Right lung (tissue), 10 donors: ENCODE measurements at places on chromosomes 11 and 22. TPM values are rescaled to one million over a fixed set of nuclear protein-coding genes. Genes with fewer than 3 reads are reported as not detected.

The ST14 gene
- 31.2 TPM for polyA plus RNA-seq

The CEP126 gene
- polyA plus RNA-seq = 14.3 TPM

The IL17REL gene
- polyA plus RNA-seq = 0.08 TPM

The TSSK2 gene
- not detected for polyA plus RNA-seq

The ARHGAP20 gene
- 30.4 TPM for polyA plus RNA-seq

The TREH gene
- 0.15 TPM for polyA plus RNA-seq

The MGAT3 gene
- 19.0 TPM for polyA plus RNA-seq

The SEPTIN3 gene
- polyA plus RNA-seq = 1.6 TPM

The GRK2 gene
- polyA plus RNA-seq = 57.5 TPM

The CALCA gene
- polyA plus RNA-seq = 2.5 TPM

The GAL3ST1 gene
- 4.5 TPM for polyA plus RNA-seq

The CNGA4 gene
- polyA plus RNA-seq = 1.2 TPM

The VPREB1 gene
- polyA plus RNA-seq = 0.38 TPM

The SLCO2B1 gene
- polyA plus RNA-seq = 22.4 TPM

The TRIM29 gene
- 0.90 TPM for polyA plus RNA-seq

The F2 gene
- polyA plus RNA-seq = 0.09 TPM

The ARAP1 gene
- polyA plus RNA-seq = 104 TPM

The HDAC10 gene
- polyA plus RNA-seq = 42.5 TPM

The BAIAP2L2 gene
- 0.50 TPM for polyA plus RNA-seq

The HORMAD2 gene
- polyA plus RNA-seq = 0.07 TPM

The MOGAT2 gene
- 0.17 TPM for polyA plus RNA-seq

The CLDN5 gene
- 41.8 TPM for polyA plus RNA-seq

The MIOX gene
- 0.08 TPM for polyA plus RNA-seq

The PDGFD gene
- polyA plus RNA-seq = 6.0 TPM

The PRAME gene
- not detected for polyA plus RNA-seq

The RFPL3 gene
- polyA plus RNA-seq = 0.15 TPM

The TMA7B gene
- polyA plus RNA-seq = 0.22 TPM

The MMP7 gene
- 0.38 TPM for polyA plus RNA-seq

The B3GAT1 gene
- polyA plus RNA-seq = 0.41 TPM

The LRRC56 gene
- polyA plus RNA-seq = 2.3 TPM

The CRYBB2 gene
- 1.1 TPM for polyA plus RNA-seq

The CHST1 gene
- polyA plus RNA-seq = 7.3 TPM

The SCGB2A2 gene
- not detected for polyA plus RNA-seq

The RIC3 gene
- polyA plus RNA-seq = 1.9 TPM

The WBP2NL gene
- polyA plus RNA-seq = 3.9 TPM

The TTC12 gene
- polyA plus RNA-seq = 40.8 TPM

The TIRAP gene
- polyA plus RNA-seq = 16.4 TPM

The OR8G5 gene
- not detected for polyA plus RNA-seq

The TPBGL gene
- 0.13 TPM for polyA plus RNA-seq

The MAPK8IP2 gene
- 0.85 TPM for polyA plus RNA-seq

The SYCE3 gene
- not detected for polyA plus RNA-seq

The GCAT gene
- polyA plus RNA-seq = 8.8 TPM

The SCGB1D2 gene
- polyA plus RNA-seq = not detected
